ENCODE measurements at places on chromosomes 3 and 15.

DNA sequence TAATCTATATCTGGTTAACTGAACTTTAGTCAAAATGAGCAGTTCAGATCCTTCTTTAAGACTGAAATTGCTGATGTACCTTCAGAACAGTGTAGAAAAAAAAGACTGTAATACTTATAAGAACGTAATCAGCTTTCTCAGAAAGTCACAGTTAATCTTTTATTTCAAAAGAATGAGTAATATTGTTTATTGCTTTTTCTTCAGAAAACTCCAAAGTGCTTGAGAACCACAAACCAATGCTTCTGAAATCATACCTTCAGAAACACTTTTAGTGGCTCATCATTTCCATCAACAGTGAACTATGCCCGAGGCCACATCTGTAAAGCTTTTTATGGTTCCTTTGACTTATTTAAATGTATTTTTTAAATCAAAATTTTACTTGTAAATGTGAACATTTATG, 33.3 kb upstream of the CLASP2 start:
- no peak for DNase-seq

DNA sequence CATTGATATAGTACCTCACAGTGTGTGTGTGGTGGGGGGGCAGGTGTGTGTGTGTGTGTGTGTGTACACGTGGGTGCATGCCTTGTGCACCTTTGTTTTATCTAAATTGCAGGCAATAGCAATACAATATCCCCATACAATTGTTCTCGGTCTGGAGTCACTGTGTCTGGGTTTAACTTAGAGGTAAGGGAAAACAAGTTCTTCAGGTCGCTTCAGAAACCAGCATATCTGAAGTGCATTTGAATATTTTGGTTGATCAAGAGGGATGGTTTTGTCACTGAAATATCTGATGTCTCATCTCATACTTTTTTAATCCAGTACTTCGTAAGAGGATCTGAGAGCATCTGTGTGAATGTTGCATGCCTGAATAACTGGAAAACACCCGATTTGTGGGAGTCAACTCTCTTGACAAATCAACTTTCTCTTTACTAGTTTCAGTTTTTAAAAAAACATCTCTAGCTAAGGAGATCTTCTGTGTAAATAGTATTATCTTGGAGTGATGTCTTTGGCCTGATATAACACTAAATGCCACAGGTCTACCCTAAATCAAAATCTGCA, 206.8 kb upstream of the NR2F2 start:
- no peak for DNase-seq

DNA sequence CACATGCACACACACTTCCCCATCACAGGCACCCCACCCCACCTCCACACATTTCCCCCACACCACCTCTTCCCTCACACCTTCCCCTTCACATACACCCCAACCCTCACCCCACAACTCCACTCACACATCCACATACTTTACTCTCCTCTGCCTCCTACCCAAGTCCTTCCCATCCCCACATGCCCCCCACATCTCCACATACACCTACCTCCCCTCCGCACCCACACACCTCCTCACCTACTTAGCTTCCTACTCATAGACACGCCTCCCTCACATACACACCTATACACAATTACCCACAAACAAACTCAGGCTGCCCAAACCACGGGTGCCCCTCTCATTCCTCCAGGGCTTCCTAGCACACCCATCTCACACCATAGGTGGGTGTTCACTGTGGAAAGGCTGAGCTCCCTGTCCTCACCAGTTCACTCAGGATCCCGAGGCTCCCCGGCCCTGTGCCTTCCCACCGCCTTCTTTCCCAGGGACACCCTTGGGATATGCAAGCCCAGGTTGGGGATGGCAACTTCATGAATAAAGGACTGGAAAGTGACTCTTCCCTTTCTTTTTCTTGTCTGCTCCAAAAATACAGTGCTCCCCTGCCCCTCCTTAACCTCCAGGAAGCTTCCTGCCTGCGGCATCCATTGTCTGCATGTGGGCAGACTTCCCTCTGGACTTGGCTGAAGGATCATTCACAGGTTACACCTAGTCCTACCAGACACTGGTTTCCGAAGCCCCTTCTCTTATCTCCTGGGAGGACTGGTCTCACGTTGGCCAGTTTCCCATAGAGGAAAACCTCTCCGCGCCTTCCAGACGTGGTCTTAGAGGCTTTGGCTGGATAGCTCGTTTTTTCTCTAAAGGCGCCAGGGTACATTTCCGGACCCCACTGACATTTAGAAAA, 61.5 kb downstream of the SLCO2A1 start:
- no peak for DNase-seq

DNA sequence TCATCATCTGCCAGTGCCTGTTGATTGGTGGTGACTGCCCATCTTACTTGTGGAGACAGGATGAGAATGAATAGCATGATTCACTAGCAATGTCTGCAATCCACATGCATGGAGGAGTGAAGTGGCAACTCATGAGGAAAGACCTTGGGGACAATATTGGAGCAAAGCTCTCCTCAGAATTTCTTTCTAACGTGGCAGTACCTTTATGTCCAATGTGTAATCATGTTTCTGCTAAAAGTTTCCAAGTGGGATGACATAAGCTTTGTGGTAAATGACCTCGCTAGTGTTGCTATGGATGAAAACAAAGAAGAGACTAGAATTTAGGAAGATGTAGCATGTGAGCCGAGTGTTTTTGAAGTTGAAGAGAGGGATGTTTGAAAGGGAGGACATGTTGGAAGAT, 117.8 kb downstream of the CPNE4 start:
- DNase-seq, result no peak

DNA sequence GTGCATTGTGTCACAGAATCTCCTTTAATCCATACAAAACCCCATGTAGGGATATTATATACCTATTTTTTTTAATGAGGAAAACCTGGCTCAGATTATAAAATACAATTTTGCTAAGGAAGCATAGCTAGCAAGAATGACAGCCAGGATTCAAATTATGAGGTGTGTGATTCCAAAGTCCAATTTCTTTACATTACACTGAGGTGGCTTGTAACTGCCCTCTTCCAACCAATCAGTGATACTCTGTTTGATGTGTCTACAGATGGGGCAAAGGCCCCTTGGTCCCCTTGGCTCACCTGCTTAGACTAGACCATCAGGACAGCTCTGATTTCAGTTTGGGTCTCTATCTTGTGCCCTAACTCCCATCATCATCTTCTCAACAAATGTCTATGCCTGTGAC, 120.3 kb upstream of the ADAMTS9 start:
- no peak for DNase-seq

DNA sequence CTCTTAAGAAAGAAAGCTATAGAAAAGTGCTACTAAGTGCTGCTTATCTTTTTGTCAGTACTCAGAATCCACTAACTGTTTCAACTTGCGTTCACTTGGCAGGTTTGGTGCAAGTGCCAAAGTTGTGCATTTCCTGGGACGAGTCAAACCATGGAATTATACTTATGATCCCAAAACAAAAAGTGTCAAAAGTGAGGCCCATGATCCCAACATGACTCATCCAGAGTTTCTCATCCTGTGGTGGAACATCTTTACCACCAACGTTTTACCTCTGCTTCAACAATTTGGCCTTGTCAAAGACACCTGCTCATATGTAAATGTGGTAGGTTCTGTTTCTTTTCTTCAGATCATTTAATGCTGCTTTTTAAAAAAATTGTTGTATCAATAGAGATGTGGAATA, 32.6 kb downstream of the GYG1 start:
- DNase-seq, result no peak

DNA sequence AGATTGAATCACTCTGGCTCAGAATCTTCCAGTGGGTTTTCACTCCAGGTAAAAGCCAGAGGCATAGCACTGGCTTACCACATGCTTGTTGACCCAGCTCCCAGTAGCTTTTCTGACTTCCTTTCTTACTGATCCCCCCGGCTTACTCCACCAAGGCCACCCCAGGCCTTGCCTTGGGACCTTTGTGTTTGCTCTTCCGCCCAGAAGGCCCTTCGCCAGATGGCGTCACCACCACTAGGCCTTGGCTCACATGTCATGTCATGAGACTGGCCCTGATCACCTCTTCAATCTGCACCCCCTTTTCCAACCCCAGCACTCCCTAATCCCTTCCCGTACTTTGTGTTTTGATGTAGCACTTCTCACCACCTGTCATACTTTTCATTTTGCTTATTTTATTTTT, 98.5 kb upstream of the UMPS start:
- DNase-seq, result no peak

GRCh38 chr15:83248151-83249029, 36.1 kb downstream of the BNC1 start:
- DNase-seq, result no peak

DNA sequence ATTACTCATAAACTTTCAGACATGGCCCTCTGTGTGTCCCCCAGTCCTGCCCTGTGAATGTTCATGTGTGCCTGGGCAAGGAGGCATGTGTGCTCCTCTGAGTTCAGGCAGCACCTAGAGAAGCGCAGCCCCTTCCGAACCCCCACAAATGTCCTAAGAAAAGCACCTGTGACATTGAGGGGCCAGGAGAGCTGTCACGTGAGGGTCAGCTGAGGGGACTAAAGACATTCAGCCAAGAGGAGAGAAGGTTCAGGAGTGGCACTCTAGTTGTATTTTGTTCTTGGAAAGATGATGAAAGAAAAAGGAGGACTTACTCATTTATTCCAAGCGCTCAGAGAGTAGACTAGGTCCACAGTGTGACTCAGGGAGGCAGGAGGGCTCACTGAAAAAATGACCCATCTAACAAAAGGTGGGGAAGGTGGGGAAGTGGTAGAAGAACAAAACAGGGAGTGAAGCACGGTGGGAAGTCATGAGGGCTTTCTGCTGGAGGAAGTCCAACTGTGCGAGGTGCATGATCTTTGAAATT, 28.1 kb upstream of the ELP6 start:
- no peak for DNase-seq

All from CD4-positive, alpha-beta T cell treated with Interleukin-1 beta for 1 hour (primary cell).